ENCODE measurements at places on chromosomes 3 and 15.

- DNase-seq: no peak
Measured at GRCh38 chr3:170107941-170108340, 70.1 kb downstream of the GPR160 start.

DNA sequence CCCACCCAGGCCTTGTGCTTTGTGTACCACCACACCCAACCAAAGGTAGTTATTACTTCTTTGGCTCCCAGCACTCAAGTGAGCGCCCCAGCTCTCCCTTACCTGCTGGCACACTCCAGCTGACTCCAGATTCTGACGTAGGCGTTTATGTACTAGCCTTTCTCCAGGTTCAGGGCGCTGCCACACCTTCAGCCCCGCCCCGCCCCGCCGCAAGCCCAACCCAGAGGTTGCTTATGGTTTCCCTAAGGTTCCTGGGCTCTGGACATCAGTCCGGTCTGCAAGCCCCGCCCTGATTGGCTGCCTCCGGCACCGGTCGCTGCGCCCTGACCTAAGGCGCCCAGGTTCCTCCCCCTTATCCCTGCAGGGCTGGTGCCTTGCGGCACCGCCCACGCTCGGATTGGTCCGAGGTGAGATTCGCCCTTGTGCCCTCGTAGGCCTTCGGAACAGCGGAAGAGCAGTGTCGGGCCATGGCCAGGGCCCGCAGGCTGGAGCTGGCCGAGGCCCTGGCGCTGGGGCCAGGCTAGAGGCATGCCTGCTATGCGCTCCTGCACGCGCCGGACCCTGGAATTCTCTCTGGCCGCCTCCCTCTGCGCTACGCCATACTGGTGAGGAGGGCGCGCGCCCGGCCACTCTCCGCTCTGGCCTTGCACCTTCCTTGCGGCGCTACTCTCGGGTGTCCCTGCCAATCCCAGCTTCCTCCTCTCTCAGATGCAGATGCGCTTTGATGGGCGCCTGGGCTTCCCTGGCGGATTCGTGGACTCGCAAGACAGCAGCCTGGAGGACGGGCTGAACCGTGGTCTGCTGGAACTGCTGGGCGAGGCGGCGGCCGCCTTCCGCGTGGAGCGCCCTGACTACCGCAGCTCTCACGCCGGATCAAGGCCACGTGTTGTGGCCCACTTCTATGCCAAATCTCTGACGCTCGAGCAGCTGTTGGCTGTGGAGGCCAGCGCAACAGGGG, 19.8 kb upstream of the NUDT16 start:
- DNase-seq: no peak

DNA sequence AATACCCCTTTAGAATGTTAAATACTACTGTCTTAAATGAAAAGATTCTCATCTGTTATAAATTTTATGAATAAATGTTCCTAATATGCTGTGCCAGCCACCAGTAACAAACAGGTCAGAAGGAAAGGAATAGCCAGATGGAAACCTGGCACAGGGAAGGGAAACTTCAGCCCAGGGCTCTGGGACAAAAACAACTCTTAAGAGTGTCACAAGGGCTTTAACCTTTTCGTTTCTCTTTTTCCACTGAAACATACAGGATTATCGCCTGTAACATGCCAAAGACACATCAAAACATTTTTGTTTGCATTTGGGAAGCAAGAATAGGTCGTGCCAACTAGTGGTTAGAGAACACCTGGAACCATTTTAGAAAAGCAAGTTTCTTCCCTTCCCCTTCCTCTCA, 109.0 kb upstream of the NEDD4 start:
- DNase-seq: no peak

GRCh38 chr15:69223083-69223813, 62.8 kb downstream of the GLCE start:
- DNase-seq: no peak

DNA sequence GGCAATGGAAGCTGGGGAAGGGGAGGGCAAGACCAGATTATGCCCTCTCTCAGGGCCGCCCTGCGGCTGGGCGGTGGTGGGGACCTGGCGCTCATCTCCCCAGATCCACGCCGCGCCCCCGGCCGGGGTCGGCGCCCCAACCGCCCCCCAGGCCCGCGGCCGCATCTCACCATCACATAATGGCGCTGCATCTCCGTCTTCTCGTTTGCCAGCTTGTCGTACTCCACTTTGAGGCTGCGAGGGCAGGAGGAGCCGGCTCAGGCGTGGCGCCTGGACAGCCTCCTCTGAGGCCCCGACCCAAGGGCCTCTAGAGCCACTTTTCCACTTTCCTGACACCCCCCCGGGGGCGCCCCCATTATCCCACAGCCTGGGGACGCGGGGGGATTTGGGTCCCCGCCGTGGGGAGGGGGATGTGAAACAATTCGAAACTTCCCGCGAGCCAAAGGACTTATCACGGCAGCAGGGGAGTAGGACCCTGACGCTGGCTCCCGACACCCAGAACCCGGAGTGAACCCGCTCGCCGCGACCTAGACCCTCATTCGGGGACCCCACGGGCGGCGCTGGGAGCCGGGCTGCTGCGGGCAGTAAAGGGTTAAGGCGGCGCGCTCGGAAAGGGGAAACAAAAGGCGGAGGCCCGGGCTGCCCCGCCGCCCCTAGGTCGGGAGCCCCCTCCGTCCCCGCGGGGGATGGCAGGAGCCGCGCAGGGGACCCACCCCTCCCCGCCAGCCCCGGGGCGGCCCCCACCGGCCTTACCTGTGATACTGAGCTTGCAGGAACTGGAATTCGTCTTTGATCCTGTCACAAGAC, 2.1 kb downstream of the TLE3 start:
- peak; percentile 52 for DNase-seq

GRCh38 chr3:64856106-64856505, 168.3 kb upstream of the ADAMTS9 start:
- DNase-seq: no peak
